Activated CD4-positive, alpha-beta T cell treated with anti-CD3 and anti-CD28 coated beads, Interleukin-2, amount 10 ng/mL, durations not matched to agents 7 days and 5 days (primary cell): ENCODE measurements at places on chromosomes 3 and 15.

- H3K4me3 ChIP-seq: no peak overlapping the region
- no peaks in the 10 kb centered on the region for H3K36me3 ChIP-seq
- no peak overlapping the region for H3K27ac ChIP-seq
- no peaks in the 10 kb centered on the region for H3K4me1 ChIP-seq
- H3K27me3 ChIP-seq: peaks cover 2% of the 10 kb centered on the region
Observed at GRCh38 chr3:180700941-180701340, 21.7 kb upstream of the CCDC39 start.

DNA sequence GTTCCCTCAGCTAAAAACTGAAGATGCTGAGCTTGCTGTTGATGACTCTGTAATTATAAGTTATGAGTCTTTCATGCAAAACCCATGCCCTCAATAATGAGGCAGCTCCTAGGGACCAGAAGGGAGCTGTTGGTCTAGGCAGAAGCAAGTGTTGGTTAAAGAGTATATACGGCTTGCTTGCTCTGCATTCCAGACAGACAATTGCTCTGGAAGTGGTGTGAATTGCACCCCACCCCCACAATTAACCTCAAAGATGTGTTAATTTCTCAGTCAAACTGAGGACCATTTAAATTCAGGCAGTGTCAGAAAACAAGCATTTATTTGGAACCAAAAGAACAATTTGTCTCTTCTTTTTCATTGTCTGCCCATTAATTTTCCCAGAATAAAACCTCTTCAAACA, 163.5 kb upstream of the EOMES start:
- no peak for DNase-seq
- peaks cover 25% of the 10 kb centered on the region for H3K4me1 ChIP-seq
- H3K27ac ChIP-seq: no peak overlapping the region

DNA sequence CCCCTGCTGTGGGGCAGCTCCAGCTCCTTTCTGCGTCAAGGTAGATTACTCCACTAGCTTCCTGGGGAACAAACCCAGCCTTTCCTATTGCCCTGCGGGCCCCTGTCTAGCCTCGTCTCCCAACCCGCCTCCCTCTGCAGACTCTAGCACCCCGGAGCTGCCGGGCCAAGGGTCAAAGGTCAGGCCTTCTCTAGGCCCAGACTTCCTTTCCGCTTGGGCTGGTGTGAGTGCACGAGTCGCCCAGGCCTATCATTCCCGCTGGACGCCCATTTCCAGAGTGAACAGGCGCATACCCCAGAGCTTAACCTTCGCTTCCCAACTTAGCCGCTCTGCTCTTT, 11.6 kb upstream of the ONECUT1 start:
- H3K36me3 ChIP-seq: peaks cover 2% of the 10 kb centered on the region
- no peak overlapping the region for H3K27ac ChIP-seq
- no peak for DNase-seq

- H3K36me3 ChIP-seq: no peaks in the 10 kb centered on the region
- peaks cover 19% of the 10 kb centered on the region for H3K27me3 ChIP-seq
- H3K4me1 ChIP-seq: no peaks in the 10 kb centered on the region
- no peak overlapping the region for H3K4me3 ChIP-seq
- DNase-seq: no peak
Observed at GRCh38 chr15:38201714-38202113, 50.9 kb upstream of the SPRED1 start.

DNA sequence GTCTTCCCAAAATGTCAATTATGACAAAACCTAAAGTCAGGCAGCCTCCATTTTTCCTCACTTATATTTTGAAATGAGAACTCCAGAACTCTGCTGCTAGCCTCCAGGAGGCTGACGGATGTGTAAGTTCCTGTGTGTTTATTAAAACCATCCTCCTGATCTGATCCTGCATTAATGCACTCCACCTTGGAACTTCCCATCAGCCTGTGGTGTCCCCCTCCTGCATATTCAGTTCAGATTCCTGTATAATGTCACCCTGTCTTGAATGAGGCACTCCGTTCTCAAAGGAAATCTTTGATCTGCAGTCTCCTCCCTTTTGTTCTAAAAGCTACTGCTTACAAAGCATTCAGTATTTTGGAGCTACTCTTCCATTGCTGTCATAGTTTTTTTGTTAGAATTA, 318.2 kb upstream of the ONECUT1 start:
- H3K4me3 ChIP-seq: no peak overlapping the region
- H3K36me3 ChIP-seq: no peaks in the 10 kb centered on the region
- no peaks in the 10 kb centered on the region for H3K4me1 ChIP-seq
